ENCODE measurements at places on chromosomes 16 and 17.

DNA sequence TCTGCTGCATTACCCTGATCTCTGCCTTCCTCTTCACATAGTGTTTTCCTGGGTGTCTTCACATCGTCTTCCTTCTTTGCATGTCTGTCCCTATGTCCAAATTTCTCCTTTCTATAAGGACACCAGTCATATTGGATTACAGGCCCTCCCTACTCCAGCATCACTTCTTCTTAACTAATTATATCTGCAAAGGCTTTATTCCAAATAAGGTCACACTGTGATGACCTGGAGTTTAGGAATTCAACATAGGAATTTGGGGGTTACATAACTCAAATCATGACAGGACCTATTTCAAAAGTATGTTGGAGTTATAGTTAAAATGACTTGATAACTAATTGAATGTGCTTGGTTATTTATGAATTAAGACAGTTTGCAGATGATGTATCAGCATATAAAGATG, 490.5 kb upstream of the ERCC4 start:
- no peak for DNase-seq

GRCh38 chr17:19262650-19263631, 25.8 kb downstream of the EPN2 start:
- DNase-seq, result peak; percentile 49

DNA sequence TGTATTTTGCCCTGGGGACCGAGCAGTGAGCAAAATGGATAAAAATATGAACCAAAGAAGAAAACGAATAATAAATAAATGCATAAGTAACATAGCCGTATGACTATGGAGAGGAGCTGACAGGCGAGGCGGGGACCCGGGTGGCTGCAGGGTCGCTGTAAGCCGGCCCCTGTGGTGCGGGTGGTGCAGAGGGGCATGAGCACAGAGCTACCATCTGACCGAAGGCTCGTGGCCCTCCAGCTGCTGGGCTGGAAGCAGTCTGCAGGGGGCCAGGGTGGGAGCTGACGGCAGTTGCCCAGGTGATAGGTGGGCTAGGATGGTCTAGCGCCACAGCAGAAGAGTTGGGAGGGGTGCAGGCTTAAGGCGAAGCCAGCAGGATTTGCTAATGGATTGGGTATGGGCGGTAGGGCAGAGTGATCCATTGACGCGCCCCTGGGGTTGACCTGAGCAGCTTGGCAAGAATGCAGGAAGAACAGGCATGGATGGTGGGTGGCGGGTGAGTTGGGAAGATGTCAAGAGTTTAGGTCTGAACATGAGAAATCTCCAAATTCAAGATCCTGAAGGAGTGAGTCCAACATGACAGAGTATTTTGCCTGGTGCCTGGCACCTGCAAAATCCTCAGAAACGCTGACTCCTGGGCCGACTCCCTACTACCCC, 228.0 kb downstream of the FOXL1 start:
- no peak for DNase-seq

GRCh38 chr17:77952368-77952767, 6.1 kb upstream of the TNRC6C start:
- DNase-seq, result no peak

GRCh38 chr17:9132944-9133610, 111.8 kb downstream of the NTN1 start:
- DNase-seq, result no peak

DNA sequence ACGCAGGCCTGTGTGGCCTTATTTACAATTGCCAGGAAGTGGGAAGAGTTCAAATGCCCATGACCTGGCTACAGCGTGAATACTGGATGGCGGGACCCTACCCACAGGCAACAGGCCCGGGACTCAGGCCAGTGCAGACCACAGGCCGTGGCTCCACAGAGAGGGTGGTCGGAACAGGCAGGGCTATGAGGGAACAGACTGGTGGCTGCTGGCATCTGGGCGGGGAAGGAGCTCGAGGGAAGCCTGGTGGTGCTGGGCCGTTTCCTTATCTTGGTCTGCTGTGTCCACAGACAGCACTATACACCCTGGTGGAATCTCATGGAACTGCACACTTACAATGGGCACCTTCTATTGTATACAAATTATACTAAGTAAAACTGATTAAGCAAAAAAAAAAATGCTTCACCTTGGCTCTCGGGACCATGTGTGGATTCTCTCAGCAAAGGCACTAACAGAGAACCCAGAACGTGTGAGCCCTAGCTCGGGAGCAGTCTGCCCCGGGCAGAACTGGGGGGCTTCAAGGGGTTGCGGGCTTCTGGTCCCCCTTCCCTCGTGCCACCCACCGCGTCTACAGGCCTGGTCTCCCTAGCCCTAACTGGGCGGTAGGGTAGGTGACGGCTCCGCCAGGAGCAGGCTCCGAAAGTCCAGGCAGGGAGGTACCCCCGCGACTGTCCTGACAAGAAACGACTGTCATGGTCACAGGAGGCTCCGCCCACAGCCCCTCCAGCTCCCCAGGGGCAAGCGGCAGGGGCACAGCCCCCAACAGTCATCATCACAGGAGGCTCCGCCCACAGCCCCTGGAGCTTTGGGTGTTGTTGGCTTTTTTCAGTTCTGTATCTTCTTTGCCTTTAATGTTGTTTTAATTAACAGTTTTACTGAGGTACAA, 21.8 kb downstream of the CEP131 start:
- DNase-seq, result peak; percentile 36

- DNase-seq, result no peak
Observed at GRCh38 chr16:56047307-56048234, 143.7 kb upstream of the GNAO1 start.

- no peak for DNase-seq
Observed at GRCh38 chr16:23080329-23080728, 68.9 kb downstream of the USP31 start.

GRCh38 chr16:14475370-14476139, 154.5 kb downstream of the PARN start:
- no peak for DNase-seq

DNA sequence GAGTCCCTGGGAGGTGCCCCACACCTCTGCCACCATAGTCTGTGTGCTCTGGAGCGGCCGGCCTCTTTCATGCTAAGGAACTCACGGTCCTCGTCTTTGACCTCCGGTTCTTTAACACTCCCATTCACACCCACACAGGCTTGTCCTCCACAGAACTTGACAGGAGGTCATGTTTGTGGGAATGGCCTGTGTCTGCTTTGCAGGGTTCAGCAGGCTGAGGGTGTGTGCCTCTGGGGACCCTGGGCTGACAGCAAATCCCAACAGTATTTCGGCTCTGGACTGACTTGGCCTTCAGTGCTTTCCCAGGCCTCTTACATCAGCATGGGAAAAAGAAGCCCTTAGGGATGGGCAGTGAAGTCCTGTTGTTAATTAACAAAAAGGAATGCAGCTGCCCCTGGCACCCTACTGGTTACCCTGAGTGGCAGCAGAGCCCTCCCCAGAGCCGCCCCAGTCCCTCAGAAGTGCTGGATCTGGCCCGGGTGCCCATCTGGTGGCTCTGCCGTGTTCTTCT, 35.4 kb upstream of the ADORA2B start:
- DNase-seq, result no peak

GRCh38 chr17:78430892-78431691, 52.6 kb downstream of the PGS1 start:
- no peak for DNase-seq

DNA sequence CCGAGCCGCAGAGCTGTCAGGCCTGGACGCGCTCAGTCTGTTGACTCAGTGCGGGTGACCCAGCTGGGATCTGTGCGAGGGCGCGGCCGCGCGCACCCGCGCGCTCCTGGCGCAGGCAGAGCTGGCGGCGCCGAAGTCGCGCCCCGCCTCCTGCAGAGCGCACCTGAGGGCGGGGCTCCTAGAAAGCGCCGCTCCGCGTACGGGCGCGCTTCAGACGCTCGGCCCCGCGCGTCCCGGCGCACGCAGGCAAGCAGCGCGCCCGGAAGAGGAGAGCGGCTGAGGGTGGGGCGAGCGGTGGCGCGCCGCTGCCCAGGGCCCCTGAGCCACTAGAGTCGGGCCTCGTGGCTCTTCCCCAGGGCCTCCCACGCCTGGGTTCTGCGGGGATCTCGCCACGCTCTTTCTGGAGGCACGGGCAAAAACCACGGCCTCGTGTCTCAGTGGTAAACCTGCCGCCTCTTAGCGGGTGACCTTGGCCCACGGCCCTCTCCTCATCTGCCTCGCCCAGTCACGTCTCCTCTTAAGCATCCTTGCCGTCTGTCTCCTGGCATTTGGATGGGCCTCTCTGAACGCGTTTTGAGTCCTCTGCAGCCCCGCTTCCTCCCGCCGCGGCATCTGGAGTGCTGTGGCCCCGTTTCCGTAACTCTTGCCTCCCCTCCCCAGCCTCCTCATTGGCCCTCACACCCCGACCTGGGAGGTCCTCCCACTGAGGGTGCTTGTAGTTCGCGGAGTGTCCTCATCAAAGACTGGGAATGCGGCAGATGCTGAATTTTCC, at the start of gene ABCA5:
Gene ABCA5 (minus strand): TSS at position 74 of the 772 bp plus-strand sequence. CDS start 12,718 bp downstream, outside the sequence.
- DNase-seq, result peak; percentile 92

- peak; percentile 82 for DNase-seq
Observed at GRCh38 chr16:85253084-85253941, 141.0 kb upstream of the CIBAR2 start.

GRCh38 chr16:11107780-11108465, 148.1 kb downstream of the SOCS1 start:
- no peak for DNase-seq

DNA sequence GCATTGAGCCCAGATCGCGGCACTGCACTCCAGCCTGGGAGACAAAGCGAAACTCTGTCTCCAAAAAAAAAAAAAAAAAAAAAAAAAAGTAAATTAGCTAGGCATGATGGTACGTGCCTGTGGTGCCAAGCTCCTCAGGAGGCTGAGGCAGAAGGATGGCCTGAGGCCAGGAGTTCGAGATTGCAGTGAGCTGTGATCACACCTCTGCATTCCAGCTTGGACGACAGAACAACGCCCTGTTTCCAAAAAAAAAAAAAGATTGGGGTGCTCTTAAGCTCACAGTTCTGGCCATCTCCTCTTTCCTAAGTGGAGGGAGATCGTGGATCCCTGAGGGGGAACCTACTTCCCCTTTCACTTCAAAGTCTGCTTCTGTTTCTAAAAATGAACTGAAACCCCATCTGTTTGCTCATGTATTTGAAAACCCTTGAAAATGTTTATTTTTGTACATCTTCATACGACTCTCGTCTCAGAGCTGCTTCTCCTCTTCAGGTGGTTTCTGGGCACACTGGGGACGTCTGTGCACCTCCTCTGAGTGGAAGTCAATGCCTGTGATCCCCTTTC, 138.8 kb downstream of the PRKCA start:
- DNase-seq, result no peak
